ENCODE measurements at places on chromosomes 6 and 20.

GRCh38 chr6:137352859-137353258 lies 133.7 kb upstream of the IFNGR1 start:
- DNase-seq, result no peak

DNA sequence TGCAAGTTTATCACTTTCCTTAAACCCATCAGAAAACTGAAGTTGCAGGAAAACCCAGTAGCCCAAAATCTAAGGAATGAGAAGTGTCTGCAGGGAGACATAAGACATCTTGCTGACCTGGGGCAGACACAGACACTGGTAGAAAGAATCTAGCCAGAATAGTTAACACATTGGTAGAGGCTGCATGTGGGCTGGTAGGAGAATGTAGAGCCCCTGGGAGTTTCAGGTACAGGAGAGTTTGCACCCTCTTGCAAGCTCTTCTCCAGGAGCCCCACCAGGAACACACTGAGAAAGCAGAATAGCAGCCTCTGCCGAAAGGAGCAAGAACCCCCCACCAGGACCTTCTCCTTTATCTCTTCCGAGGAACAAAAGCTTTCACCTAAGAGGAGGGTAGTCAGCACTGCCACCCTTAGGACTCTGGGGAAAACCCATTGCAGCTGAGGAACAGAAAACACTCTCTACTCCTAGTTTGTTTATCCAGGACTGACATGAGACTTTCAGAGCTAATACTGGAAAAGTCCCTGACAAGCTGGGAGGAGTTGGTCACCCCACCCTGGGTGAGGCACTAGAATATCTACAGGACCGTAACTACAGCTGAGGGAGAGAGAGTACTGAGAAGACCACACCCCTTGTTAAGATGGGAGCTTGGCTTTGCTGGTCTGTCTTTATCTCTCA lies 10.5 kb upstream of the OGFRL1 start:
- no peak for DNase-seq

GRCh38 chr6:71035871-71036270 lies 79.0 kb upstream of the B3GAT2 start:
- DNase-seq, result no peak

DNA sequence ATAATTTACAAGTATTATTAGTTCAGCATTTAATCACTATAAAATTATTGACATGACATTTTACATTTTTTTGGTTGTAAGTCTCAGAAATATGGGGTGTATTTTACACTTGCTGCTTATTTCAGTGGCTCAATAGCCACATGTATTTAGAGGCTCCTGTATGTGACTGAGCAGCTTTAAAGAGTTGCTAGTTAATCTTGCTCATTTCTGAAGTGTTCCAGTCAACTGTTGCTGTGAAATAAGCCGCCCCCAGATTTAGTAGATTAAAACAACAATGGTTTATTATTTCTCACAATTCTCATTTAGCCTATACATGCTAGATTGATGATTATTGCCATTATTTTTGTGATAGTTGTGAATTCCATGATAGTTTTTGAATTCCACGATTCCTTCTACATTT lies 23.0 kb downstream of the CD109 start:
- DNase-seq, result no peak

DNA sequence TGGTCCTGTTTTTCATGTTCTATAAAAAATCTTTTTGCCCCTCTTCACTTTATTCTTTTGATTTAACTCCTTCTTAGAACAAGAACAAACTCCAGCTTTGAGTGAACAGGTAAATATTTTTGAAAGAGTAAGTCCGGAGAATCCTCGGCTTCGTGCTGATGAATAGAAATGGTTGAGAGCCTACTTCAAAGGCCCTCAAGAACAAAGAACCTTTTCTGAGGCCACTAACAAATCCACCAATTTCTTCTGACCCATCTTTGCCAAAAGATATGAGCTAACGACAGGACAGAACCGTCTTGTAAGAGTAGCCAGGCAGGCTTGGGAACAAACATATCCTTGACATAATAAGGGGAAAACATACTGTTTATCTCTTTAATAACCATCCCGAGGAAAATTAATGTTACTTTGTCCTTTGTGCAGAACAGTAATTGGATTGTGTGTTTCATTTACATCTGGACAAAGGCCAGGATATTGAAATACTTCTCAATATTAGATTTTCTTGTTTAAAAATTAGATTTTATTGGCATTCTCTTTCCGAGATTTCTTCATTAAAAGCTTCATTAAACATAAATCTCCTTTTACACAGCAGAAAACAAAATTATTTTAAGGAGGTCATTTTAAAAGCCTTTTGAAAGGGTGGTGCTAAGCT lies 52.9 kb downstream of the NOX3 start:
- no peak for DNase-seq

DNA sequence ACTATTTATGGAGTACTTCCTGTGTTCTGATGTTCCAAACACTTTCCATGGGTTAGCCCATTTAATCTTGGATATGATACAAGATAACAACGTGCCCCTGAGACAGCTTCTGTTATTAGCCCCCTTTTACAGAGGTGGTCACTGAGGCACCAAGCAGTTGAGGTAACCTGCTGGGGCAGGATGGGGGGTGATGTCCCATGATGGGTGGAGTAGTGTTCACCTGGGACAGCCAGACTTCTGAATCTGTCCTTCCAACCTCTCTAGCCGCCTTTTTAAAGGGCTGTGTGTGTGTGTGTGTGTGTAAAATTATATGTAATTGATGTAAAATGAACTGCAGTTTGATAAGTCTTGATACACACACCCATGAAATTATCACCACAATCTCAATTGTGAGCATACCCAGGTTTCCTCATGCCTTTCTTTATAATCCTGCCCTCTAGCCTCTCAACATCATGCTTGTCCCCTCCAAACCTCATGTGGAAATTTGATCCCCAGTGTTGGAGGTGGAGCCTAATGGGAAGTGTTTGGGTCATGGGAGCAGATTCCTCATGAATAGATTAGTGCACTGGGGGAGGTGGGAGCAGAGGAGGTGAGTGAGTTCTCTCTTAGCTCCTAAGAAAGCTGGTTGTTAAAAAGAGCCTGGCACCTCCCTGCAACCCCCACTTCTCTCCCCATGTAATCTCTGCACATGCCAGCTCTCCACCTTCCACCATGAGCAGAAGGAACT lies 39.2 kb downstream of the PLAGL2 start:
- no peak for DNase-seq

DNA sequence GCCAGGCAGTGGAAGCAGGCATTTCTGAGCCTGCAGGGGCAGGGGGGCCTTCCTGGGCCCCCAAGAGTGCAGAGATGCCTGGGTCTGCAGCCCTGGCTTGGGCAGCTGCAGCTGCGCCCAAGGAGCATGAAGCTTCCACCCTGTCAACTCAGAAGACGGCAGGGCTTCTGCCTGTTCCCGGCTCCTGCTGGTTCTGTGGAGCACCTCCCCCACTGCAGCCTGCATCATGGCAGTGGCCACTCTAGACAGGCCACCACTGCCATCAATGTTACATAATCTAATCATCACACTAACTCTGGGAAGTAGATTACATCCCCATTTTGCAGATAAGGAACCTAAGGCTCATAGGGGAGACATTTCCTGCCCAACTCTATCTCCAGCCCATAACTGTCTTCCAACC lies 21.1 kb upstream of the TOP1 start:
- DNase-seq, result no peak

DNA sequence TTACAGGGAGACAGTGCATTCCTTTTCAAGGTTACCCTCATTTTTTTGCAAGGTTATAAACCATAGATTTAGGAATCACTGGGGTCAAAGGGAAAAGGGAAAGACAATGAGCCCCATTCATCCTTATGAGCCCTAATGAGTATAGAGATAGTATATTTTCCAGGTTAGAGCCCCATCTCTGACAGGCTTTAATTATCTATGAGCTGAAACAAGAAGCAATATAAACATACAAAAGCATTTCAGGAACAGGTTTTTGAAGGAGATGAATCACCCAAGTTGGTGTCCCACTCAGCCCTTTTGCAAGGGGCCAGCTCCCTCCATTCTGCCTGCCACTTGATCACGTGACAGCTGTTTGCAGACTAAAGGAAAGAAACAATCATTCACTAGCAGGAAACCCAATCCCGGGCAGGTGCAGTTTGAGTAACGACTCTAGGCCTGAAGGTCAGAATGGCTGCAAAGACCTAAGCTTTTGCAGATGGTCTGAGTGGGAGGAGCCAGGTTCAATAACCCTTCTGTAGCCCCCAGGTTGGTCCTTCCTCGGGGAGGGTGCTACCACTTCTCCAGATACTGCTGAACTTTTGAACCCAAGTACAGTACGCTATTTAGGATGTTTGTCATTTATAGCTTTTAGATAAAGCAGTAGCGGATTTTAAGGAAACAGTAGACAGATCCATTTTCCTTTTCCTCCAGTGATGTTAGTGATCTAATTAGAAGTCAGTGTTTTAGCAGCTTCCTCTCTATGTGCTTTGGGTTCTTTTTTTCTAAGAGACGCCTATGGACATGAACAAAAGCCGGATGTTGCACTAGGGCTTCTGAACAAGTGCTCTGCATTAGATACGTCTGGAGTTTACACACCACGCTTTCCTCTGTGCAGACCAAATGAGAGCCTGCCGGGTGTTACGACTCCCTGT lies 253.2 kb downstream of the SOX4 start:
- DNase-seq, result no peak

GRCh38 chr20:41023549-41023948 lies 5.1 kb upstream of the TOP1 start:
- no peak for DNase-seq

- no peak for DNase-seq
Measured at GRCh38 chr6:68691120-68691519, 56.0 kb downstream of the ADGRB3 start.

Data from heart left ventricle (tissue), 16 donors.